ENCODE measurements at places on chromosomes 1 and 21.

GRCh38 chr1:177163844-177164379 lies 600 bp downstream of the ASTN1 start:
- no peak for DNase-seq

DNA sequence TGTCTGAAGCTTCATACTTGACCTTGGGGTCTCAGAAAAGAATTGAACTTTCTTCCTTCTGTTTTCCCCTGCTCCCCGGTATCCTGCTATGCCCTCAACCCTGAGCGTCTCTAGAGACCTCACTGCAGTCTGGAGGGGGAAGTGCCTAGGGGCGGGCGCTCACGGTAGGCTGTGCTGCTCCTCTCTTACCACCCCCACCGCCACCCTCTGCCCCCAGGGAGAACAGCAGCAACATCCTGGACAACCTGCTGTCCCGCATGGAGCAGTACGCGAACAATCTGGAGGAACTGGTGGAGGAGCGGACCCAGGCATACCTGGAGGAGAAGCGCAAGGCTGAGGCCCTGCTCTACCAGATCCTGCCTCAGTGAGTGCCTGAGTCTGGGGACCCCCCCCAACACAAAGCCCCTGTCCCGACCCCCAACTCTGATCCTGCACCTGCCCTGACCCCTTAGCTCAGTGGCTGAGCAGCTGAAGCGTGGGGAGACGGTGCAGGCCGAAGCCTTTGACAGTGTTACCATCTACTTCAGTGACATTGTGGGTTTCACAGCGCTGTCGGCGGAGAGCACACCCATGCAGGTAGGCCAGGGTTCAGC lies 10.3 kb downstream of the NPR1 start:
- no peak for DNase-seq

- DNase-seq: peak; percentile 16
These were observed 679 bp downstream of the ABL2 start for GRCh38 chr1:179228783-179229213.

DNA sequence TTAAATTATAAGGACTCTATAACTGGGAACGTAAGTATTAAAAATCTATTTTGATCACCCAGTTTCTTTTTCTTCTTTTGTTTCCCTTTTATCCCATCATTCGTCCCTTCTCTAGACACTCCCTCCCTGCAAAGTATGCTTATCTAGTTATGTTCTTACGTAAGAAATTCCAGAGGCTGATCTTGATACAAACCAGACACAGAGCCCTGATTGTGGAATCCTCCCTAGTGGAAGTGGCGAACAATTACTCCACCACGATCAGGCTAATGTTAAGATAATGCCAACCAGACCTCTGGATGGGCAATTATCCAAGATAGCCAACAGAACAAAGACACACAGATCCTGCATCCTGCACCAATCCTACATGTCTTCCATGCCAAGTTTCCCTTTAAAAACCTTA lies 1557.4 kb downstream of the PLA2G4A start:
- no peak for DNase-seq
